ENCODE measurements at places on chromosomes 3 and 15.

- no peak for DNase-seq
Observed at GRCh38 chr15:48936666-48937065, 27.1 kb downstream of the SHC4 start.

DNA sequence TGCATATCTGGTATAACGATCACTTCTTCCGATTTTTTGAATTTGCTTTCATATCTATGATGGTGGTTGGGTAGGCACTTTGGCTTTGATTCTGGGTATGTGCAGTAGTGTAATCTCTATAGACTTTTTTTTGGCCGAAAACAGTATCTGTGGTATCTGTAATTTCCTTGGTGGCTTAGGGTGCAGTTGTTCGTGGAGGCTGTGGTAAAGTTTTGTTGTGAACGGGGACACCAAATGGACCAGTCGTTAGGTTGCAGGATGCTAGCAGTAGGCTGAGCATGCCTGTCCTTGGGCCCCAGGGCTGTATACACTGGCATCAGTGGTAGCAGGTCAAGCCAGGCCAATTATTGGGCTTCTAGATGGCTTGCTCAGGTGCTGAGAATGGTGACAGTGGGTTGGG, 55.2 kb downstream of the CCDC66 start:
- no peak for DNase-seq

DNA sequence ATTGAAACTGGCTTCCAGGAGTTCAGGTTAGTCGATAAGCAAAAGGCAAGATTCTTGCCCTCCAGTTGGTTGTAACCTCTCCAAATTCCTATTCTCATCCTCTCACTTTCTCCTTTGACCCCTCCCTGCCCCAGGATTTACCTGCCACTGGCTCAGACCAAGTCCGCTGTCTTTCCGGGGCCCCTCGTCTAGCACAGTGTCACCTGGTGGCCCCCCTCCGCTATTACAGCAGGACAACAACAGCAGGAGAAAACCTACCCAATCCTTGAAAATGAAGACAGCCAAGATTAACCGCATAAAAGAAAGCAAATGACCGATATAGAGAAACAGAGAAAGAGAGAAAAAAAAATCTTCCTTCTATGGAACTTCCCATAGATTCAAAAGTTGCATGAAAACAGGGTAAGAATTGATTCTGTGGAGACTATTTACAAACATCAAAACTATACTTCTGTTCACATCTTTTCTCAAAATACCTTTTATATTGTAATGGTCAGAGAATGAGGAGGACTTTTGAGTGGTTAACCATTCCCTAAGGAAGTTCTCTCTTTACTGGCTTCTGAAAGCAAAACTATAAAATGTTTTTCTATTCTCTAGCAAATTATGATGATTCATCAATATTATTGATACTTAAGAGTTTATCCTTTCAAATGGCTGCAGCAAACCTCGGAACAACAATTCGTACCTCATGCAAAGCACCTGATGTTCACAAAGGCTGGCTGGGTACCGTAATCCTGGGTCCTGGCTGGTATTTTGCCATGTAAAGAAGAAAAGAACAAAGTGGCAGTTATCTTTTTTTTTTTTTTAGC, 10.0 kb upstream of the ST8SIA2 start:
- DNase-seq = no peak

GRCh38 chr15:75058127-75058905, 34.9 kb downstream of the PPCDC start:
- no peak for DNase-seq

GRCh38 chr3:172132721-172133311, 93.4 kb downstream of the FNDC3B start:
- DNase-seq = no peak

DNA sequence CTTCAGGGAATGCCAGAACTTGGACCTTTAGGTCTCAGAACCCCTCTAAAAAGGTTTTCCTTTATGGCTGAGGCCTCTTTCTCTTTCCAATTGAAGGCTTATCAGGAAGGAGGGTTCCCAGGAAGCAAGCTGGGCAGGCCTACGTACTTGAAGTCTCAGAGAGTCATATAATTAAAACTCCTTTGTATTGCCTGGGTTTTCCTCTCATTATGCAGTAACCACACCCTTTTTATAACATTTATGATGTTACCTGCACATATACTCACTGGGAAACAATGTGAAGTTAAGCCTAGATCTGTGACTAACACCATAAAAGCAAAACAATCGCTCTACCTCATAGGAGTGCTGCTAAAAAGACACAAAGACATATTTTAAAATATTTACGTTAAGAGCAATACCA, 27.3 kb downstream of the SERP1 start:
- no peak for DNase-seq

- DNase-seq = peak; percentile 83
Observed at GRCh38 chr3:16849229-16849628, 35.5 kb upstream of the PLCL2 start.

DNA sequence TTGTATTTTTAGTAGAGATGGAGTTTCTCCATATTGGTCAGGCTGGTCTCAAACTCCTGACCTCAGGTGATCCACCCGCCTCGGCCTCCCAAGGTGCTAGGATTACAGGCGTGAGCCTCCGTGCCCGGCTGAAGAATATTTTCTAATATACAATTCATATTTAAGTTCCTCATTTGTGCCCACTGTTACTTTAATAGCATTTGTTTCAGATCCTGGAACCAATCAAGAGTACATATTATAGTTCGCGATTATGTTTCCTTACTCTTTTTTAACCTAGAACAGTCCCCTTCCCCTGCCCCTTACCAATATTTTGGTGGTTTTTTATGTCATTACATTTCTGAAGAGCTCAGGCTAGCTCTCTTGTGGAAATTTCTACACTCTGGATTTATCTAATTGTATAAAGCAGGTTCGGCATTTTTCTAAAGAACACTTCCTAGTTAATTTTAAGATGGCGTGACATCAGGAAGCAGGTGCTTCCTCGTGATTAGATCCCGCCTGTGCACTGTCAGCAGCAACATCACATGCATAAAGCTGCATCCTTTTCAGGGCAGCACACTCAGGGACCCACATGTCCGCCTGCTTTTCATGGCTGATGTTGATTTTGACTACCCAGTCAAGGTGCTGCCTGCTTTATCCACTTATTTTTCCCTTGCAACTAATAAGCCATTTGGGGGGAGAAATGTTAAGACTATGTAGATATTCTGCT, 88.7 kb upstream of the EPHB3 start:
- DNase-seq = peak; percentile 13

GRCh38 chr3:125431912-125432790, 57.0 kb upstream of the ZNF148 start:
- DNase-seq = no peak

- peak; percentile 29 for DNase-seq
Observed at GRCh38 chr3:69094467-69095205, 9.9 kb downstream of the ARL6IP5 start.

- DNase-seq = no peak
Observed at GRCh38 chr3:176193032-176193730, 1004.1 kb downstream of the TBL1XR1 start.

DNA sequence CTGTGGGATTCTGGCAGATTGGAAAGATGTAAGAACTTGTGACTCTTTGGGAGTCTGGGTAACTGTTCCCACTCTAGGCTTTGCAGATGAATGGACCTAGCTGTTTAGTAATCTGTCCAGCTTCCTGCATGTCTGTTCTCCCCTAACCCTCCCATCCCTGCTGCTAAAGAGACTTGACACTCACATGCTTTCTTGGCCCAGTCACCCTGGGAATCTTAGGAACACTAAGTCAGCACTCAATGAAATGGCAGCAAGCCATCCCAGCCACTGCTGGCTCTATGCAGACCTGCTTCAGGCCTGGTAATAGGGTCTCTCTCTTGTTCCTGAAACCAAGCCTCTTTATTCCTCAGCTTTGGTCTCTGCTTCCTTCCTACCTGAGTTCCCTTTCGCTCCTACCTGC, 63.7 kb upstream of the THSD4 start:
- no peak for DNase-seq

DNA sequence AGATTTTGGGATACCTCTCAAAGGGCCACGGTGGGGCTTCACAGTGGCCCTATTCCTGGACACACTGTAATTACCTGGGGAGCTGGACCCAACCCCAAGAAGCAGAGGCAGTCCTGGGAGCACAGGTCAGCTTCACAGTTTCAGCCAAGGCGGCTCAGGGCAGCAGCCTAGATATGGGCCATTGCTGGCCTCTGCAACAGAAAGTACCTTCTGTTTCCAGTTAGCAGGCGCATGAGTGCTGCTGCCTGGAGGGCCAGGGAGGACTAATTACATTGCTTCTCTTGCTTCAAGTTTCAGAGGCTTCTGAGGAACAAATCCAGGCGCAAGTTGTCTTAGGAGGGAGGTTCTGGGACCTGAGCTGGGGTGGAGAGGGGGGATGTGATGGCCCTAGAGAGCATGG, 13.5 kb upstream of the DUSP7 start:
- DNase-seq = no peak

GRCh38 chr15:60003243-60004008, 685 bp upstream of the FOXB1 start:
- DNase-seq = no peak

DNA sequence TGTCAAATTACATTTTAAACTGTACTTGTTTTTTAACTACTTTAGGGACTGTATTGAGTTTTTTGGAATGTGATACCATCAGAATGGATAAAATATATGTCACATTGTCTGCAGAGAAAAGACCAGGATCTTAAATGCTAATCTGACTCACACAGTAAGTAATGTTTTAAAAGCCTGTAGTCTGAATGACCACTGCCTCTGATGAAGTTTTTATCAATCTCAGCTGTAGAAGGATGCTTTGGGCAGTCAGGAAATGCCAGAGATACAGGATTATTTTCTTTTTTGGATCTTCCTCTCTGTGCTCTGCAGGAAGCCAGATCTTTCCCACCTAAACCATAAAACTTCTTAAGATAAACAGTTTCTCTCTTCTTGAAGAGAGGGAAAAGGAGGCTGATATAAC, 73.1 kb upstream of the PRTG start:
- DNase-seq = no peak

- no peak for DNase-seq
Observed at GRCh38 chr3:71450162-71450561, 133.4 kb downstream of the FOXP1 start.

GRCh38 chr3:139238281-139239030, 105.4 kb upstream of the MRPS22 start:
- no peak for DNase-seq

GRCh38 chr3:14000556-14000955, 120.7 kb upstream of the WNT7A start:
- DNase-seq = no peak

GRCh38 chr3:133408366-133408765, 8.5 kb downstream of the BFSP2 start:
- no peak for DNase-seq

GRCh38 chr3:98577178-98577895, 16.1 kb downstream of the CPOX start:
- no peak for DNase-seq

GRCh38 chr15:79535536-79535935, 103.4 kb downstream of the MINAR1 start:
- no peak for DNase-seq

GRCh38 chr3:31392568-31392967, 140.2 kb upstream of the STT3B start:
- DNase-seq = no peak

GRCh38 chr3:83934192-83935021, 1024.4 kb upstream of the CADM2 start:
- no peak for DNase-seq

- no peak for DNase-seq
Observed at GRCh38 chr3:138761002-138761401, 73.7 kb downstream of the PIK3CB start.

DNA sequence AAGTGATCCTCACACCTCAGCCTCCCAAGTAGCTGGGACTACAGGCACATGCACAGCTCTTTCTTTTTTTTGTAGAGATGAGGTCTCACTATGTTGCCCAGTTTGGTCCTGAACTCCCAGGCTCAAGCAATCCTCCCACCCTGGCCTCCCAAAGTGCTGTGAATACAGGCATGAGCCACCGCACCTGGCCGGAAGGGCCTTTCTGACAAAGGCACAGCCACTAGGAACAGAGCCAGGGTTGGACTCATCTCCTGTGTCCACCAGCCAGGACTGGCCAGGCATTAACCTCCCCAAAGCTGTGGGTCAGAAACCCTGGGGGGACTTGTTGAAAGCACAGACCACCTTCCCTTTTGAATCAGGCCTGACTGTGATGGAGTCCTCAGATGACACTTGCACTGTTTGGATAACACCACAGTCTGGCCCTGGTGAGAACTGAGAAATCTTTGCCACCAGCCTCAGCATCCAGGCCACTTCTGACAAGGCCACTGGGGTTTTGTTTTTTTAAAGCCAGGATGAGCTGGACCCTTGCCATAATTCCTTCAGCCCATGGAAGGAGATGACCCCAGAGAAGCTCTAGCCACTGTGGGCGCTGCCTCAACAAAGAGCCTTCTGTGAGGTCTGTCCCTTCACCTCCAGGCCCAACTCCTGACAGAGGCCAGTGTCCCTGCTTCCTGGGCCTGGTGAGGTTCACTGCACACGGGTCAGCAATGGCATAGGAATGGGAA, 4.8 kb downstream of the TKT start:
- DNase-seq = no peak

DNA sequence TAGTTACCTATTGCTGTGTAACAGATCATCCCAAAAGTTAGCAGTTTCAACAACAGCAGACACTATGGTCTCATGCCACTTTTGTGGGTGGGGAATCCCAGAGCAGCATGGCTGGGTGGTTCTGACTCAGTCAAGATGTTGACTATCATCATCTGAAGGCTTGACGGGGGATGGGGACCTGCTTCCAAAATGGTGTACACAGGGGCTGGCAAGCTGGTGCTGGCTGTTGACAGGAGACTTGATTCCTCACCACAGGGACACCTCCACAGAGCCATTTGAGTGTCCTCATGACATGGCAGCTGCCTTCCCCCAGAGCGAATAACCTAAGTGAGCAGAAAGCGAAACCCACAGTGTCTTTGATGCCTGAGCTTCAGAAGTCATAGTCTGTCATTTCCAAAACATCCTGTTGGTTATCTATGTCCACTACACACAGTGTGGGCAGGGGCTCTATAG, 19.1 kb downstream of the DNAJB8 start:
- DNase-seq = peak; percentile 22

GRCh38 chr15:98324341-98324970, 323.9 kb upstream of the IGF1R start:
- no peak for DNase-seq

- no peak for DNase-seq
Observed at GRCh38 chr3:146160321-146160963, 542 bp downstream of the PLOD2 start.

GRCh38 chr3:61594144-61594963, 33.0 kb downstream of the PTPRG start:
- no peak for DNase-seq

DNA sequence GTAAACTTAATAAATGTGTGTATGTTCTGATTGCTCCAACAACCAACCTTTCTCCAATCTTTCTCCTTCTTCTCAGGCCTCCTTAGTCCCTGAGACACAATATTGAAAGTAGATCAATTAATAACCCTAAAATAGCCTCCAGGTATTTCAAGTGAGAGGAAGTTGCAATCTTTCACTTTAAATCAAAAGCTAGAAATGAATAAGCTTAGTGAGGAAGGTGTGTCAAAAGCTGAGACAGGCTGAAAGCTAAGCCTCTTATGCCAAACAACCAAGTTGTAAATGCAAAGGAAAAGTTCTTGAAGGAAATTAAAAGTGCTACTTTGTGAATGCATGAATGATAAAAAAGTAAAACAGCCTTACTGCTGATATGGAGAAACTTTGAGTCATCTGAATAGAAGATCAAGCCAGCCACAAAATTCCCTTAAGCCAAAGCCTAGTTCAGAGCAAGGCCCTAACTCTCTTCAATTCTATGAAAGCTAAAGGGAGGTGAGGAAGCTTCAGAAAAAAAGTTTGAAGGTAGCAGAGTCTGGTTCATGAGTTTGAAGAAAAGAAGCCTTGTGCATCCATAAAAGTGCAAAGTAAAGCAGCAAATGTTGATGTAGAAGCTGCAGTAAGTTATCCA, 38.6 kb downstream of the CCDC80 start:
- DNase-seq = no peak
